Ascending aorta (tissue), 2 donors: ENCODE measurements at places on chromosomes 4 and X.

- no peak for DNase-seq
These were observed 78.3 kb downstream of the SLC9A6 start for GRCh38 chrX:136063340-136064079.

DNA sequence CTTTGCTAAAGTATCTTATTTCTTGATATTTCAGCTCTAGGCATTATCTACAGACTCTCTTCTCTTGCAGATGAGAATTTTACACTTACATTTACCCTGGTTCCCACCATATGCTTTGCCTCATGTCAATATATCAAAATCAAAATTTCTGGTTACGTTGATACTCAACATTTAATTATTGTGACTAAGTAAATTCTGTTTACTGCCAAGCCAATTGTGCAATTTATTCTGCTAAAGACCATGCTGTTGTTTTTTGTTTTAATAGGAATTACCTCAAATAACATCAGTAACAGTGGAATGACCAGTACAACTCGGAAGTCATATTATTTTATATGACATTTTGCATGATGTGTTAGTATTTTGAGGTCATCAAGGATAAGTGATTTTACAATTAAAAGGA, 125.5 kb downstream of the IL15 start:
- no peak for DNase-seq

- no peak for DNase-seq
These were observed 463.0 kb upstream of the CPEB2 start for GRCh38 chr4:14539246-14539645.

- DNase-seq = no peak
These were observed 29.7 kb downstream of the F9 start for GRCh38 chrX:139560221-139560620.

- DNase-seq = no peak
These were observed 30.8 kb upstream of the LRBA start for GRCh38 chr4:151045907-151046306.

DNA sequence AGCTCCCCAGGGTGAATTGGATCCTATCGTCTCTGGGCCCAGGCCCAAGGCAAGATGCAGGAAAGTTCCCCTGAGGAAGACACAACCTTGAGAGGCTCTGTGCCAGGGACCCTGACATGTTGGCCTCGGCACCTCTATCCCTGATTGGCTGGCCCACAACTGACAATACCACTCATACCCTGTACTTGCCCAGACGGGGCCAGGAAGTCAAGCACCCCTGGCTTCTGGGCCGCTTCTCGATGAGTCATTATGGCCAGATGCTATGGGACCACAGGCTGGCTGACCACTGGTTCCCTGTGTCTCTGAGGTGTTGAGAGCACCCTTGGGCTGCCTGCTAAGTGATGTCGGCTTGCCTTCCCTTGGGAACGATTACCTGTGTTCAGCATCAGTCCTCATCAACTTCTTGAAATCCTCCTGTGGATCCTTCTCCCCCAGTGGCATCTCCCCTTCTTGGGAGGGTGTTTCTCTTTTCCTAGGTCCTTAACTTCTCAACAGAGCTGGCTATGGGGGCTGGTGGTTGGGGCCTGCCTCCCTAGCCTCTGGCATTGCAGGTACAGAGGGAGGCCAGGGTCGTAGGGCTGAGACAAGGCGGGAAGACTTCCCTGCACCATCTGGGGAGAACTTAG, 54.5 kb upstream of the MAMLD1 start:
- no peak for DNase-seq

DNA sequence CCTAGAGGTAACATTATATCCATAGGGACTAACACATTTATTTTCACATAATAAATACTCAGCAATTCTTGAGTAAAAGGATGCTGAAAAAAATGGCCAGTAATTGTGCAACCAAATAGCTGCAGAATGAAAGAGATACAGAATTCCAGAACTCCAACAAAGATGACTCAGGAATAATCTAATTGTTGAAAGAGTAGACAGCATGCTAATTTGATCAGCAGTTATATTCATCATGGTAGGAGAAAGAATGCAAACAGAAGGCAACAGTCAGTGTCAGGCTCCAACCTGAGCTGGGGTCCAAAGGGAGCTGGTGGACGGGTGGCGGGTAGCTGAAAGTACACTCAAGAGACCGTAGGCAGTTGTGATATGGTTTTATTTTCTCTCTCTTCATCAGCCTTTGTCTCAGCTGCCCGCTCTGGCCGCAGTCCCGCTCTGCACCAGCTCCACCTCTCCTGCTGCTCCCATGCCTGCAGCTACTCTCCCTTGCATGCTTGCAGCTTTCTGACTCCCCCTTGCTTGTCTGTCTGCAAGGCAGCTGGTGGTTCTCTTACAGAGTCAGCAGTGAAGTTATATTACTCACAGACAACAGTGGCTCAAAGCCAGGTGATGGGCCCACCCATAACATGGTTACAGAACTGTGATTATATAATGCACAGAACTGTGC, 1150.1 kb downstream of the STIM2 start:
- no peak for DNase-seq

GRCh38 chr4:112183252-112183651, 38.0 kb downstream of the FAM241A start:
- no peak for DNase-seq

- DNase-seq = no peak
These were observed 35.2 kb downstream of the SLC10A7 start for GRCh38 chr4:146486565-146486964.

GRCh38 chrX:3443184-3443583, 96.7 kb upstream of the MXRA5 start:
- no peak for DNase-seq

DNA sequence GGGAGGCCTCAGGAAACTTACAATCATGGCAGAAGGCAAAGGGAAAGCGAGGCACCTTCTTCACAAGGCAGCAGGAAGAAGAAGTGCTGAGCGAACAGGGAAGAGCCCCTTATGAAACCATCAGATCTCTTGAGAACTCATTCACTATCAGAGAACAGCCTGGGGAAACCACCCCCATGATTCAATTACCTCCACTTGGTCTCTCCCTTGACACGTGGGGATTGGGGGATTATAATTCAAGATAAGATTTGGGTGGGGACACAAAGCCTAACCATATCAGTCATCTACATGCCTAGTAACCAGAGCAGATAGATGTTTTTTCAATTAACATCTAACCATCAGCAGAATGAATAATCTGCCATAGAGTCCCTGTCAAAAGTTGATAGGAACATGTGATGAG, 30.4 kb downstream of the FAM13A start:
- no peak for DNase-seq

GRCh38 chr4:19925516-19925915, 326.2 kb upstream of the SLIT2 start:
- no peak for DNase-seq

DNA sequence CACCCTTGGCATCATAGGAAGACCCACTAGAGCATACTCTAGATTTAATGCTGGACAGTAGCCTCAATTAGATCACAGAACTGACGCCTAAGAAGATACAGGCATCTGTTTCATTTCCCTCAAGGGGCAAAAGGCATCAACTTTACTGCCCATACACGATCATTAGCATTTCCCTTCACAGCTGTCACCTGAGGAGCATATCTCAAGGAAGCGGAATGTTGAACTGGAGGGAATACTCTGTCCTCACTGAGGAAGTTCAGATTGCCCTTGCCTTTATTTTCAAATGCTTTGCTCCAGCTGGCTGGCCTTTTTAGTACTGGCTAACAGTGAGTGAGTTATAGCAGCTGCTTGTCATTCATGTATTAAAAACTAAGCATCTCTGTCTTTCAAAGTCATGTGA, 508.4 kb upstream of the GALNT7 start:
- no peak for DNase-seq

GRCh38 chr4:7831330-7831729, 108.3 kb downstream of the AFAP1 start:
- DNase-seq = no peak

DNA sequence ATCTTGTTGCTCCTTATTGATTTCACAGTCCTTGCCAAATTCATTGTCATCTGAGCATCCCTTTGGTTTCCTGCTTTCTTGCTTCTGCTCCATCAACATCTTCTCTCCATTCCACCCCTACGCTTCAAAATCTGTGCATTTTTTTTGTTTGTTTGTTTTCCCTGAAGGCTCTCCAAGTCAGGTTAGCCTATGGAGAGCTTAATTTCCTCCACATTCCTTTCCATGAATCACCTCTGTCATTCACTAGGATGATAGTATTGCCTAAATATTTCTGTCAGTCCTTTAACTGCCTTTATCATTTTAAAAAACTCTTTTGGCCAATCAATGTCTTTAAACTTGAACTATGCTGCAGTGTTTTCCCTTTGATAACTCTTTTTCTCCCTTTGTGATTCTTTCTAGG, 67.7 kb downstream of the PPARGC1A start:
- no peak for DNase-seq

- DNase-seq = peak; percentile 72
These were observed 48.1 kb upstream of the TBL1X start for GRCh38 chrX:9416562-9417348.

GRCh38 chr4:3256230-3257102, 7.5 kb downstream of the MSANTD1 start:
- DNase-seq = no peak

DNA sequence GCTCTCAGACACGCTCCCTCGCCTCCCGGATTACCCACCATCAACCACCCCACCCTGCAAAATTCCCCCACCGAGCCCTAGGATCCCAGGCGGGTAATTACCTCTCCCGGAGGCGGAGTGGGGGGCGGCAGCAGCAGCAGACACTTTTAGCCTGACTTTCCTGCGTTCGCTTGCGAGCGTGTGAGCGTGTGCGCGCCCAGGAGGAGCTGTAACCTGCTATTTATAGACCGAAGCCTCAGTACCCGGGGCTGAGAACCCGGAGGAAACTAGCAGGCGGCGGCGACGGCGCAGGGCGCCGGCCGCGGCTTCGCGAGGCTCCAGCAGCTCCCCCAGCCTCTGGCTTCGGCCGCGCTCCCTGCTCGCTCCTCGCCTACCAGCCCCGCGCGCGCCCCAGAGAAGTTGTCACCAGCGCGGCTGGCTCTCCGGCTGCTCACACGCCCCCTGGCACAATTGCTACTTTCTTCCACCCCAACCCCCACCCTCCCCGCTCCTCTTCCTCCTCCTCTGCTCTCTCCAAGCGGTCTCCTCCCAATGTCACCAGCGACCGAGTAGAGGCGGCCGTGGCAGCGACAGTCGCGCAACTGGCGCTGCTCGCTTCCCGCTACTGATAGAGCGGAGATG, at the start of gene INPP4B:
Gene INPP4B, minus strand, starts transcription at position 194 of the 621 bp plus-strand sequence.
- no peak for DNase-seq

DNA sequence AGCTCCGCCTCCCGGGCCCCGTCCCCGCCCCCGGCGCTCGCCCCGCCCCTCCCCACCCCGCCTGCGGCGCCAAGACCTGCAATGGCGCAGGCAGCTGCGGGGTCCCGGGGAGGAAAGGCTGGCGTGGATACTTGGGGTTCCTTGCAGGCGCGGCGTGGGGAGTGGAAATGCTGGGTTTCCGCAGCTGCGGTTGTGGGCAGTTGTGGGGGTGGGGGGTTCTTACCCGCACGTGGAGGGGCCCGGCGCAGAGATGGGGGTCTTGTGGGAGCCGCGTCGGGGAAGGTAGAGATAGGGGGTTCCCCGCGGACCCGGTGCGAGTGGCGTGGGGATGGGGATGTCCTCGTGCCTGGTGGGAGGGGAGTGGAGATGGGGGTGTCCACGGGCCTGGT, 680 bp upstream of the ASMTL start:
- DNase-seq = no peak

GRCh38 chr4:123121241-123121907, 199.0 kb upstream of the NUDT6 start:
- no peak for DNase-seq

- no peak for DNase-seq
These were observed 521.6 kb downstream of the TRIML1 start for GRCh38 chr4:188660796-188661195.

DNA sequence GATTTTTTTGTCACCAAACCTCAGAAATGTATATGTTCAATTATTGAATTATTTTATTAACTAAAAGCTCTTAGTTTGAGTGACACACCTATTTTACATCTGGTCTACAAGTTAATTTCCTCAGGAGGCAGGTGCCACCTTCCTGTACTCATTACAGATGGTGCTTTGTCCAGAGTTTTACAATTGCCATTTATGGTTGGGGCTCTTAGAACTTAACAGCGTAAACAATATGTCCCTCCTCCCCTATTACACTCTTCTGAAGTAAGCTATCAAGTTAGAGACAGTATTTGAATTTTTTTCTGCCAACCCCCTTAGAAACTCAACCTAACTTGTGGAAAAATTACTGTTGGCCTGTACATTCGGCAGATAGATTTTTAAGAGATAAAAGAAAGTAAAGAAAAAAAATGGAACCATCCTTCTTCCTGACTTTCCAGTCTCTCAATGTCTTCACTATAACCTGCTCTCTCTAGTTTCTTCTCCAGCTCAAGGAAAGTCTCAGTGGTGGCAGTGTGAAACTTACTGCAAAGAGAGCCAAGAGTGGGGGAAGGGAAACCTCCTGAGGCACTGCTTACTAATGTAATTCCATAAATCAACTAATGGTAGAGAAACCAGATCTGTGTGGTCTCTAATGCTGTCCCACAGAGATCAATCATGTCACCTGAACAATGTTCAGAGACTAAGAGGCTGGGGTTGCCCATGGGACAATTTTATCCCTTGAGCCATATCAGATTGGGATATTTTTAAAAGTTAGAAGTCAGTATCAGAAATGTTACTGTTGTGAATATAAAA, 7.8 kb downstream of the CXXC4 start:
- DNase-seq = no peak

DNA sequence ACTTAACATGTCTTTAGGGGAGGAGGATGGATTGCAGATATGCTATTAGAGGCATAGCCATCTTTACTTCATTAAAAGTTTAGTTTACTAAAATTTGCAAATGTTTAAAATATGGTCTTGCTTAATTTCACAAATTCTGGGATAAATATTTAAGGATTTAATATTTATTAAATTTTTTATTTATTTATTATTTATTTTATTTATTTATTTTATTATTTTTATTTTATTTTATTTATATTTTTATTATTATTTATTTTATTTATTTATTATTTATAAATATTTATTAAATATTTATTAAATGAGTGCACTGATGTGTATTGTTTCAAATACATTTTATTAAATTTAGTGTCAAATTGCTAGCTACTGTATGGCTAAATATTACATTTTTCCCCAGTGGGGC, 46.0 kb downstream of the FAT4 start:
- DNase-seq = no peak

GRCh38 chr4:88719381-88719780, 21.8 kb upstream of the NAP1L5 start:
- DNase-seq = no peak

DNA sequence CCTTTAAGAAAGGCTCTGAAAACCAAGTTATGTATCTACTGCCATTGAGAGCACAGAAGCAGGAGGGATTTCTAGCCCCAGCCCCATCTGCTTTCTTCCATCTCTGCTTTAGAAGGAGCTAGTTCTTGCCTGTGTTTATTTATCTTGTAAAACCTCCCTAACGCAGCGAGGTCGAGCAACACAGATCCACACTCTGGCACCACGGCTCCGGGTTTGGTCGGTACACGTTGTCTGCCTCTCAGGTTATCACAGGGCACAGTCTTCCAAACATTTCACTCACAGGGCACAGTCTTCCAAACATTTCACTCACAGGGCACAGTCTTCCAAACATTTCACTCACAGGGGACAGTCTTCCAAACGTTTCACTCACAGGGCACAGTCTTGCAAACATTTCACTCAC, 69.7 kb upstream of the TLR3 start:
- no peak for DNase-seq

GRCh38 chr4:57763070-57763469, 652.9 kb upstream of the IGFBP7 start:
- DNase-seq = no peak

- DNase-seq = peak; percentile 67
These were observed 536 bp downstream of the OTUD5 start for GRCh38 chrX:48956728-48957414.

- DNase-seq = no peak
These were observed 34.7 kb downstream of the FGF2 start for GRCh38 chr4:122861172-122861943.

GRCh38 chrX:110081740-110082139, 78.8 kb downstream of the TMEM164 start:
- DNase-seq = peak; percentile 64
